ENCODE measurements at places on chromosomes 1 and 21. TPM values are rescaled to one million over a fixed set of nuclear protein-coding genes. Genes with fewer than 3 reads are reported as not detected.

- DNase-seq: no peak
Measured at GRCh38 chr1:154944401-154945159, 8.1 kb upstream of the PMVK start.

Gene YBX1
- total RNA-seq: 838 TPM

GRCh38 chr1:23384312-23385058 is 14.8 kb upstream of the ZNF436 start:
- no peak for DNase-seq

DNA sequence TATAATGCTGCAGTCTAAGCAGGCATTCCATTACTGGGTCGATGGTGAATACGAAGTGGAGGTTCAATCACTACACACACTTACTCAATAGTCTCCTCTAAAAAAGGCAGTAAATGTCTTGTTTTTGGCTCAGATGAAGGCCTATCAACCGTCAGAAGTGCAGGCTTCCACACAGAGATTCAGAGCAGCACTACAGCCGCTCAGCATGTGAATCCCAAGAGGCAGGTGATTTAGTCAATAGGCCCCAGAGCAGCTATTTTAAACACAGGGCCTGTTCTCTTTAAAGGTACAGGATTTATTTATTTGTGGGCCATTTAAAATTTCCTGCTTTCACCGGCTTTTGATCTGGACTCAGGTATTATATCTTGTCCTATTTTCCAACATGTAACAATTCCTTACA is 293.7 kb downstream of the RGS7 start:
- DNase-seq: no peak

GRCh38 chr1:11858968-11859871 is 475 bp upstream of the NPPB start:
- peak; percentile 84 for DNase-seq

DNA sequence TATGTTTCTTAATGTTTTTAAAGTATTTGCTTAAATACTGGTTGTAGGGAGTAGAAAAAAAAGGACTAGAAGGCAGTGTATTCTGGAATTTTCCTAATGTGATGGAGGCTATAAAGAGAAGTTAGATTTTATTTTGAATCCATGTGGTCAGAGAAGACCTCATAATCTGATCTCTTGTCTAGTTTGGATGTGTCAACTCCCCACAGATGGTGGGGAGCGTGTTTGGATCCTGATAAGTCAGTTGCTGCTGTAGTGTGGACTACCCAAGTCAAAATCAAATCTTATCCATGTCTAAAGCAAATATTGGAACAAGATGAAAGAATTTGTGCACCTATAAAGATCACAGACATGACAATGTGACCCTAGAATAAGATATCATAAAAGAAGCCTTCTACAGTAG is 918.0 kb downstream of the LTN1 start:
- DNase-seq: no peak

Gene RUNX1
- total RNA-seq: 11.9 TPM

DNA sequence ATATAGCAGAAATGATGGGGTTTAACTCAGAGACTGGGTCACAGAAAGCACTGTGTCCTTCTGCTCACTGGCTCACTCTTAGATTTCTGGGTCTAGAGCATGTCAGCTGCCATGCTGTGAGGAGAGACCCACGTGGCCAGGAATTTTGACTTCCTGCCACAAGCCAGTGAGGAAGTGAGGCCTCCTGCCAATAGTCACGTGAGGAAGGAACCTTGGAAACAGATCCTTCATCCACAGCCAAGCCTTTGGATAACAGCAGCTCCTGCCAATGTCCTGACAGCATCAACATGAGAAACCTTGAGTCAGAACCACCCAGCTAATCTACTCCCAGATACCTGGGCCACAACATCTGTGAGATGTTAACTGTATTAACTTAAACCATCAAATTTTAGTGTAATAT is 114.5 kb upstream of the PLPPR5 start:
- no peak for DNase-seq

- DNase-seq: no peak
Measured at GRCh38 chr1:210257698-210258529, 25.3 kb downstream of the SERTAD4 start.

Gene CD53
- total RNA-seq: not detected

DNA sequence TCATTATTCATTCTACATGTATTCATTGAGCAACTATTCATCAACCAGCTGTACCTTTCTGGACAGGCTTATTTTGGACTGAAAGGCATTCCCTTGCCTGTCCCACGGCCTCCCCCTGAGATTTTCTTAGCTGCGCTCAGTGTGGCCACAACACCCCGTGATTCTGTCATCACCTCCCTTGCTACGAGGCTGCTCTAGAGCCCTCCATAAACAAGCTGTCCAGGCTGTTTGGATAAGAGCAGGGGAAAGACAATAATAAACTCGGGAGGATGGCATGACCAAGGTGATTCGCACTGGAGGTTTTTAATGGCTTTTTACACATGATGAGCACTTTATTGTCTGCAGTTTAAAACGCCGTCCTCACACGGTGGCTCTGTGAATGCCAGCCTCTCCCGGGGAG is 139.7 kb downstream of the ROR1 start:
- no peak for DNase-seq

Gene CORT
- total RNA-seq: not detected

- no peak for DNase-seq
Measured at GRCh38 chr1:183080406-183080805, 57.2 kb downstream of the LAMC1 start.

Gene CHIA
- not detected for total RNA-seq

Gene PLA2G2A
- not detected for total RNA-seq

DNA sequence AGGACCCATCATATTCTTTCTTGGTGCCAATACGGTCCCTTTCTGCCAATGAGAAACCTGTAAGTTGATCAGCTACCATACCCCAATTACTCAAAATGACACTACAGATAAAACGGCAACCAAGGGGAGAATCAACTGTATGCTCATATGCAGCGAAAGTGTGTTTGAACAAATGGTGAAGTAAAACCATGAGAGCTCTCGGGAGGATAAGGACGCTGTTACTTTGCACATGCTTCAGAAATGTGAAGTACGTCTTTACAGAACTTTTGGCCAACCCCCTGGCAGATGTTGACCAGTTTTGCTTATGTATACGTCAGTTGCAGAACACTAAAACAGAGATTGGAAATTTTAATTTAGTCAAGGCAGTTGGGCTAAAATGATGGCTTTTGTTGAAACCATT is 79.6 kb downstream of the PROX1 start:
- no peak for DNase-seq

DNA sequence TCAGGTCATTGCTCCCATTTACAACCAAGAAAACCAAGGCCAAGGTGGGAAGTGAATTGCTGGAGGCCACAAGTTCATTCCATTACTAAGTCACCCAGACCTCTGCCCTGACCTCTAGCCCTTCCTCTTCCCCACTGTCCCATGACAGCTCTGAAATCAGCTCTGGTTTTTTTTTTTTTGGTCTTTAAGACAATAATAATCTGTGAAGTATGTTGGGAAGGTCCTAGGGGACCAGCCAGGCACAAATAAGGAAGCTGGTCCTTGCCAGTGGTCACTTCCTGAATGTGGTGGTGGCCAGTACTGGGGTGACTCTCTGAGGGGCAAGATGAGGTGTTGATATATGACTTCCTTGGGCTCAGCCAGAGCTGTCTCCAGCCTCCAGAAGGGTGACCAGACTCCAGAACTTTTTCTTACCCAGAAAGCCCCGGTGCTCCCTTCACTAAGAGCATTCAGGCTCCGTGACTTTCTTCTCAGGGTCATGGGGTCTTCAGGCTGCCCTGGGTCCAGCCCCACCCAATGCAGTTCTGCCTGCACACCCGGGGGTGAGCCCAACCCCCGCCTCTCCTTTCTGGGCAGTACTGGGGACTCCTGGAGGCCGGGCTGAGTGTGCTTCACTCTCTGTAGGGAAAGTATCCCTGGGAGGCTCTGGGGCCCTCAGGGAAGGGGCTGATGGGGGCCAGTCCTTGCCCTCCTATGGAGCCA is 159.6 kb downstream of the PTPRU start:
- no peak for DNase-seq

- DNase-seq: no peak
Measured at GRCh38 chr1:83931658-83932253, 67.2 kb downstream of the TTLL7 start.

DNA sequence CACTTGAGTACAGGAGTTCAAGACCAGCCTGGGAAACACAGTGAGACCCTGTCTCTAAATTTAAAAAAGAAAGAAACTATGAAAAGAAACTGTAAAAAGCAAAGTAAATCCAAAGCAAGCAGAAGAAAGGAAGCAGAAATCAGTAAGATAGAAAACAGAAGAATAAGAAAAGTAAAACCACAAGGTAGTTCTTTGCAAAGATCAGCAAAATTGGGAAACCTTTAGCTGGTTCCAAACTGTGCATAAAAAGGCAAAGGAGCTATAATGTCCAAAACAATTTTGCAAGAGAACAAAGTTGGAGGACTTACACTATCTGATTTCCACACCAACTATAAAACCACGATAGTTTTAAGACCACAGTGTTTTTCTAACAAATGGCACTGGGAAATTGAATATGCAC is 218.8 kb downstream of the RPS6KC1 start:
- no peak for DNase-seq

- peak; percentile 41 for DNase-seq
Measured at GRCh38 chr1:84504580-84505492, 1.4 kb upstream of the SPATA1 start.

GRCh38 chr1:186965847-186966246 is 137.1 kb downstream of the PLA2G4A start:
- DNase-seq: no peak

DNA sequence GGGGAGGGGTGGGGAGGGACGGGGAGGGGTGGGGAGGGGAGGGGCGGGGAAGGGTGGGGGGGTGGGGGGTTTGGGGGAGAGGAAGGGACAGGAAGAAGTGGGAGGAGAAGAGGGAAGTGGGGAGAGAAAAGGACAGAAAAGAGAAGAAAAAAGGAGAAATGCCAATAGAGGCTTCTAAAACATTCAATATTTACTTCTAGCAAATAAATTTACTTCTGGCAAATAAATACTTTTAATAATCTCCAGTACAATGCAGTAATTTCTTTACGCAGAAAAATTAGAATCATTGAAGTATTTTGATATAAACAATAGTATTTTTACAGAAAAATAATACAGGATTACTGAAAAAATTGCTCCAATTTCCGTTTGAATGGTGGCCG is 9.4 kb upstream of the GPR161 start:
- DNase-seq: no peak

- peak; percentile 21 for DNase-seq
Measured at GRCh38 chr1:204224655-204225054, 10.9 kb upstream of the GOLT1A start.

Gene NMNAT2
- total RNA-seq: 0.60 TPM

DNA sequence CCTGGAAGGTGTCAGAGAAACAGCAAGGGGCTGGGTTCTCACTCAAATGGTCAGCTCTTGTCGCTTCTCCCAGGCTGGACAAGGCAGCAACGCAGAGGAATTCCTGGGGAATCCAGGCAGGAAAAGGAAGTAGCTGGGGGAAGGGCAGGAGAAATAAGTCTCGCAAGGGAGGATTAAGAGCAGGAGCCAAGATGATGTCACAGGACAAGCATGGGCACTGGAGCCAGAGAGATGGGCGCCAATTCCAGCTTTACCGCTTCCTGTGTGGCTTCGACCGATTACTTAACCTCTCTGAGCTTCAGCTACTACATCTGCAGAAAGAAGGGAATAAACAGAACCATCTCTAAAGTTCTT is 70.5 kb downstream of the SSBP3 start:
- DNase-seq: peak; percentile 94

Gene GCSAML
- not detected for total RNA-seq

DNA sequence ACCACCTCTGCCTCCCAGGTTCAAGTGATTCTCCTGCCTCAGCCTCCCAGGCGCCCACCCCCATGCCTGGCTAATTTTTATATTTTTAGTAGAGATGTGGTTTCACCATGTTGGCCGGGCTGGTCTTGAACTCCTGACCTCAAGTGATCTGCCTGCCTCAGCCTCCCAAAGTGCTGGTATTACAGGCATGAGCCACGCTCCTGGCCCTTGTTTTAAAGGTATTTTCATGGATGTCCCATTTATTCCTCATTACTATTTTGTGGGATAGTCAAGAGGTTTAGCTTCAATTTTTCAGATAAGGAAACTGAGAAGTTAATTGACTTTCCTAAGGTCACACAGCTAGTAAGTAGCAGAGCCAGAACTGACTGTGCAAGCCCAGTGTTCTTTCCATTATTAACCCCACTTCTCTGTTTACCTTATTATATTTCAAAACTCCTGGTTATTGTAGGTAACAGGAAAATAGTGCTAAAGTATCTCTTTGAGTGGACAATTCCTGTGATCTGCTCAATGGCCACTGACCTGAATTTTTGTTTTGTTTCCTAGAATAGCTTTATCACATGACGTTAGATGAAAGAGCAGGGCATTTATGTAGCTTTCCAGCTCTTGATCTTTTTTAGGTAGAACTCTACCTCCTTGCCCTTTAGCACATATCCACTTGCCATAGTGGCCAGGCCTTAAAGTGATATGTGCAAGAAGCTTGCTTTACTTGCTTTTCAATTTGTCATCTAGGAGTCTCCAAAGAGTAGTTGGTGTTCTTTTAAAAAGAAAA is 13.6 kb downstream of the ZYG11B start:
- no peak for DNase-seq

DNA sequence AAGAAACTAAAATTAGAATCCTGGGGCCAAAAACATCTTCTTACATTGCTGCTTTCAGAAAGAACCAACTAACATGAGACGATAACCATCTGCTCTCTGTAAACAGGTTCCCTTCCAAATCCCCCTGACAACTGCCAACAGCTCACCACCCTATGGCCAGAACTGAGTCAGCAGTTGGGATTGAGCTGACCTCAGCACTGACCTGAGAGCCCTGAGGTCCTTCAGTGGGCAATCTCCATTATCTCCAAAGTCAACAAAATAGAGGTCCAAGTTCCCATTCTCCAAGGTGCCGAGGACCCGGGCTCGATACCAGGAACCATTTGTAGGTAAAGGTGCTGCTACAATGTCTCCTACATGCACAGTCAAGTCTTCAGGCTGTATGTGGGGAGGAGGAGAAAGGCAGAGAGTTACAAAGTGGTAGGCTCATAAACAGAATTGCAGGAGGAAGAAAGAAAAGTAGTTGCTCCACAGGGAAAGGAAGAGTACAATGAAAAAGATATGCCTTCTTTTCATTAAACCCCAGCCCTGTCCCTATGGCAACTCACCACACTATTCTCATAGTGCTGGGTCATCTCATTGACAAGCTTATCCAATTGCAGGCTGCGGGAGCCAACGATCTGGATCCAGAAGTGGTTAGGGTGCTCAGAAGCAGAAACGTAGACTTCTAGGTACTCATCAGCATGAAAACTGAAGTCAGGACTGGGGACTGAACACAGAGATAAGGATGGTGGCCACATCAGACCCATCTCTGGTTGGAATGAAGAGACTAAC is 12.8 kb upstream of the MRPL9 start:
- DNase-seq: no peak

DNA sequence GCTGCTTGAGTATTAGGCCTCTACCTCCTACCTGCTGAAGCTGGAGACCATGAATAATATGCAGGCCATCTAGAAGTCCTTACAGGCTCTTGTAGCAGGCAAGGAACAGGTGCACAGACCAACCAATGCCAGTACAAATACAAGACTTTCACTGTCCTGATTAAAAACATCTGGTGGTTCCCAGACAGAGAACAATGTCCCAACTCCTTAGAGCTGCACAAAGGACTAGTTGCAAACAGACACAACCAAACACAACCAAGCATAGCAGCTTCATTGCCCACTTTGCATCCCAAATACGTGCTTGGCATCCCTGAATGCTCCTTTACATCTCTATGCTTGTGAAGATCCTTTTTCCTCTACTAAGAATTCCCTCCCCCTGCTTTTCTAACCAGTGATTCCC is 98.1 kb upstream of the CXADR start:
- no peak for DNase-seq

Measured in SJSA1 (cell line).